NCI-H187 treated with DMSO at 0.1 percent for 48 hours (cell line): ENCODE measurements at places on chromosomes 5 and 9.

- DNase-seq, result no peak
Measured at GRCh38 chr5:3281366-3281765, 314.3 kb upstream of the IRX1 start.

DNA sequence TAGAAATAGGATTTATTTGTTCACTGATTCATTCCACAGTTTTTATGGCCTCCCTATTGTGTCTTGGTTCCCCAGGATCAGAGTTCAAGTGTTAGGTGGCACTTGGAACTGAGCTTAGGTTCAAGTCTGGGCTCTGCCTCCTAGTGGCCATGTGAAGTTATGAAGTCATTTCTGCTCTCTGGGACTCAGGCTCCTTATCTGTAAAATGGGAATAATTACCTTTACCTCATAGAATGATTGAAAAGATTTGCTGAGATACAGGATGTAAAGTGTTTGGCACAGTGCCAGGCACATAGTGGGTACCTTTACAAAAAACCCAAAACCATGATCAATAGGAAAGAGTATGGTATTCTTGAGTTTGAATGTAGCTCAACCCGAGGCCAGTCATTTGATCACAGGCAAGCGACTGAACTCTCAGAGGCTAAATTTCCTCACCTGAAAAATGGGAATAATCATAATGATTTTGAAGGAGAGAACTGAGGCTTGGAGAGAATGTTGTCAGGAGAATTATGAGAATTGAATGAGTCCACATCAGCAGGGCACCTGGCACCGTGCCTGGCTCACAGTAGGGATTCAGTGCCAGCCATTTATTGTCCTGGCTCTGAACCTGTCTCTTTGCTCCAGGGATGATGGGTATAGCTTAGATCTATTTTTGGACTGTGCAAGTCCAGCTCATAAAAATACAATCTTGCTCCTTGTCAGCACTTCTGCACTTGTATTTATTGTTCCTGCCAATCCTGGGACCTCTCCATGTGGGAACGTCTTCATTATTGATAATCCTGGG, 10.8 kb downstream of the NSG2 start:
- no peak for DNase-seq

DNA sequence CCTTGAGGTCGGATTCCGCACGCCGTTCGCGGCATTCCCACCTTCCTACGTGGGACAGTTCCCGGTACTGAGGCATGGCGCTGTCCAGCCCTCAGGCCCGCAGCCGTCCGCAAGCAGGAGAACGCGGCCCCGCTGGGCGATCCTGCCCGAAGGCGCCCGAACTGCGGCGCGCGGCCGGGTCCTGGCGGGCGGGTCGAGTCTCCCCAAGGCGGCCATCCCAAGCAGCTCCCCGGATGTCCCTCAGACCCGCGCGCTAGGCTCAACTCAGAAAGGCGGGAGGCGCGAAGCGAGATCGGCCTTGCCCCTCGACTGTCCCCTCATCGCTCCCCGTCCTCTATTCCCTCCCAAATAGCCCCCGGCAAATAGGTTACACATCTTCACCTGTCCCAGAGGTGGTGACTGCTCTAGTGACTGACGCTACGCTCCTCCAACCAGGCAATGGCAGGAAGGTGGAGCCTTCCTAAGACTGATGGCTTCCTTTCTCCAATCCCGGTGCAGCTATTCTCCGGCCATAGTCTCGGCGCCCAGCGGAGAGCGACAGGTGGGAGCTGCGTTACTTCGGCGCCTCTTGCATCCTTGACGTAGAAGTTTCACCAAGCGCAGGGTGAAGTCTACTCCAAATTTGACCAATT, 787 bp upstream of the ANKHD1 start:
- peak; percentile 79 for DNase-seq

DNA sequence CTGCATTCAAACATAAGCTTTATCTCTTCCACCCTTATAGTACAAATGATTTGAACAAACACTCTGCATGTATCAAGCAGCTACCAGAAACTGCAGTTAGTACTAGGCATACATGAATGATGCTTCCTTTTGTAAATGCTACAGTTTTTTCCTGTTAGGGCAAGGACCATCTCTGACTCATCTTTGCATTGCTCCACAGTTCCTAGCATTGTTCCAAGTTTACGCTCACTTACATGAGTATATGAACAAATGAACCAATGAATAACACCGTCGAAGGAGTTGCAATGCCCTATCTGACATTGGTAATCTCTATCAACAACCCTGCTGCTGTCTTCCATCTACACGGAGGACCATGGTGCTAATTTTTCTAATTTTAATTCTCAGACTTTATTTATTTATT, 2.1 kb upstream of the ALDH7A1 start:
- no peak for DNase-seq

GRCh38 chr9:38363589-38363925, 28.9 kb upstream of the ALDH1B1 start:
- DNase-seq, result no peak

GRCh38 chr5:65191554-65192135, 290.1 kb downstream of the ADAMTS6 start:
- no peak for DNase-seq

GRCh38 chr5:135497971-135498636, 37.7 kb downstream of the NEUROG1 start:
- DNase-seq, result no peak

- DNase-seq, result no peak
Measured at GRCh38 chr9:105119156-105119555, 125.3 kb upstream of the SLC44A1 start.

DNA sequence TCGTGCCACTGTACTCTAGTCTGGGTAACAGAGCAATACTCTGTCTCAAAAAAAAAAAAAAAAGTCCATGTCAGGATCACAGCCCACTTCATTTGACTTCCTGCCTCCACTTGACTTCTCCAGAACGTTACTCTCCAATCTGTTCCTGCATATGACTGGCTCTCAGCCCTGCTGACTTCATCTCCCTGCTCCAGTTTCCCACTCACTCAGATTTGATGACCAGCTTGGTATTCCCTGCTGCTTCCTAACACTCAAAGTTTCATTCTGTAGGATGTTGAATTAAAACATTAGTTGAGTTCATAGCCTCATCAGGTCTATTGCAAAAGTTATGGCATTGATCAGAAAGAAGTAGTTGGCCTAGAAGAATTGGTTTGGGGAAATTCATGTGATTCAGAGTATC, 52.3 kb downstream of the UGCG start:
- DNase-seq, result no peak

DNA sequence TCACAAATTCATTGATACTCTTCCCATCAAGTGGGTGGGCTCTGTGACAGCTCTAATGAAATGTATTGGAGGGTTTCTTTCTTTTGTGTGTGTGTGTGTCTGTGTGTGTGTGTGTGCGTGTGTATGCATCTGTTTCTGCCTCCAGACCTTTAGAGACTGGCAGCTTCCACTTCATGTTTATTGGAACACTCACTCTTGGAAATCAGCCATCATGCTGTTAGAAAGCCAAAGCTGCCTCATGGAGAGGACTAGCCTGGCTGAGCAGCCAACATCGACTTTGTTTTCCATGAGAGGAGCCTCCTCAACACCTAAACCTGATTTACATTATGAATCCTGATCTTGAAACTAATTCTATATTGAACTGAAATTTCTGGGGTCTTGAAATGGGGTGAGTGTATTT, 128.5 kb upstream of the FAM174A start:
- no peak for DNase-seq

GRCh38 chr5:40277161-40277906, 402.4 kb upstream of the PTGER4 start:
- DNase-seq, result no peak

DNA sequence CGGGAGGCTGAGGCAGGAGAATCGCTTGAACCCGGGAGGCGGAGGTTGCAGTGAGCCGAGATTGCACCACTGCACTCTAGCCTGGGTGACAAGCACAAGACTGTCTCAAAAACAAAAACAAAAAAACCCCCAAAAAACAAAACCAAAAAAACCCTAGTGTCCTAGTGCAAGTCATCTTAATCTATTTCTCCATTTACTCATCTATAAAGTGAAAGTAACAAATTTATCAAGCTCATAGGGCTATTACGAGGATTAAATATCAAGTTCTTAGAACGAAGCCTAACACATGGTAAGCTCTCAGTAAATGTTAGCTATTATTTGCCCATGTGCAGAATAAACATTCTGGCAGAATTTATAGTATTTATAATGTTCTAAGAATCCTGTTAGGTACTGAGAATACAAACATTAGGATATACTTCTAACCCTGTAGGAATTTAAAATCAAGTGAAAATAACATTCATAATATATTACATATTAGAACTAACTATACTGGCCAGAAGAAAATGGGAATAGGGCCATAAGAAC, 45.0 kb downstream of the GOLPH3 start:
- DNase-seq, result no peak

DNA sequence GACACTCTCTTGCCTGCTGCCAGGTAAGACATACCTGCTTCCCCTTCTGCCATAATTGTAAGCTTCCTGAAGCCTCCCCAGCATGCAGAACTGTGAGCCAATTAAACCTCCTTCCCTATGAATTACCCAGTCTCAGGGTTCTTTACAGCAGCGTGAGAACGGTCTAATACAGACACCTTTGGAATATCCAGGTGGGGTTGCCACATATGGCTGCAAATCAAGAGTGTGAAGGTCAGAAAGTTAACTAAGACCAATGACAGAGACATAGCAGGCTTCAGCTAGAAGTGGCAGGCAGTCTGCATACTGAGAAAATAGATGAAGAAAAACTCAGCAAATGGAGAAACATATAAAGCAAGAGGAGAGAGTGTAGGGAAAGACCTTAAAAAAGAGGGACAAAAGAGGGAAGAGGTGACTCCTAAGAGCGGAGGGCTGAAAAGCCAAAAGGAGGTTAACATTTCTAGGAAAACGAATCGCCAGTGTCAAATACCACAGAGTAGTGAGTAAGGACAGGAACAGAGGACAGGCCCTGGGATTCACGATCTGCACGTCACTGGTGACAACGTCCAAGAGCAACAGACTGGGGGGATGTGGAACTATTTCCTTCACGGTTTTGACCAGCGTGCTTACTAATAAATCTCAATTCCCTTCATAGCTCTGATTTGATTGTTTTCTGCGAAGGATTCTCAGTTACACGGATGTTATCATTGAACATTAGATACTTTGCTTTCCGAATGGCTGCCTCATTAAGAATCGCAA, 1.7 kb upstream of the ACO1 start:
- DNase-seq, result no peak

DNA sequence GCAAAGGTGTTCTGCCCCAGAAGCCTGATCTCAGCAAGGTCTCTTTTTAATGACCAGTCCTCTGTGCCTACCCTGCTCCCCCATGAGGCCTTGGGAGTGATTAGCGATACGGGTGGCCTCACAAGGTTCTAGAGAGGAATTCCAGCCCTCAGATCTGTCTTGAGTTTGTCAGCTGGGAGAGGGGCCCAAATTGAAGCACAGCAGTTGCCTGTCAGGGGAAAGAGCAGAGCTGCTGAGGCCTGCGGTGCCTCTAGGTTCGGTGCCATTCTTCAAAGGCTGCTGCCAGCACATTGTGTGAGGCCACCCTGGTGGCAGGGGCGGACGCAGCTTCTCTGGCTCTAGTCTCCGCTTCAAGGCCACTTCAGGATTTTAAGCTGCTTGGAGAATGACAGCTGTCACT, 85.7 kb upstream of the GRIA1 start:
- no peak for DNase-seq

DNA sequence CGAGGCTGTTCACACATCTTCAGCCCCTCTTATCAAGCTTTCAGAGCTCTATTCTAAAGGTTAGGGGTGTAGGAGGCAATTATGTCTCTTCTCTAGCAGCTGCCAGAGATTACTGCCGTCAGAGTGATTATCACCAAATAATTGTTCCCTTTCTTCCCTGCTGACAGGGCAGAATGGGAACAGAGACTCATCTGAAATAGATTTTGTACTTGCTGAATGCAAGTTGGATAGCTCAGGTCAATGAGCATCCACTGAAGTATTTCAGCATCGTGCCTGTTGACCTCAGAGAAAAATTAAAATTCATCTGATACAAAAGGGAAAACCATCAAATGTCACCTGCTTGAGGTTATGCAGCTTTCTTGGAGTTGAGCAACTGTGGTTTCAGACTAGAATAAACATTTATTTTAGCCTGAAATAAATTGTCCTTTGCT, 213.7 kb upstream of the MAP3K1 start:
- no peak for DNase-seq

DNA sequence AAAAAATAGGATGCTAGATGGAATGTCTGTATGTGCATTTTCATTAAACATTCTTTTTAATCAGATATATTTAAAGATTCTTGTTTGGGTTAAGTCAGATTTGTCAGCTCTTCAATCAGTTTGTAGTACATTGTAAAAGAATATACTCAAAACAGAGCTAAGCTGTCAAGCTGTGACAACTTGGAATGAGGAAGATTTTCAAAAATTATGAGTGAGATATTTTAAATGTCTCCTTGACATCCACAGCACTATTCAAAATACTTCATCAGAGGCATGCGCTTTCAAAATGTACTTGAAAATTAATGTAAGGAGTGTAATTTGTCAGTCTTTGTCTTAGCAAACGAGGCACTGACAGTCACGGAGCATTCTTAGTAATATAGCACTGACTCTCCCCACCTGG, 182.0 kb downstream of the MAT2B start:
- no peak for DNase-seq

GRCh38 chr5:77030097-77031071, at the start of gene AGGF1:
TSS of gene AGGF1 (plus strand) at chr5:77030404. CDS start at chr5:77030767, 363 bp downstream.
- peak; percentile 96 for DNase-seq

DNA sequence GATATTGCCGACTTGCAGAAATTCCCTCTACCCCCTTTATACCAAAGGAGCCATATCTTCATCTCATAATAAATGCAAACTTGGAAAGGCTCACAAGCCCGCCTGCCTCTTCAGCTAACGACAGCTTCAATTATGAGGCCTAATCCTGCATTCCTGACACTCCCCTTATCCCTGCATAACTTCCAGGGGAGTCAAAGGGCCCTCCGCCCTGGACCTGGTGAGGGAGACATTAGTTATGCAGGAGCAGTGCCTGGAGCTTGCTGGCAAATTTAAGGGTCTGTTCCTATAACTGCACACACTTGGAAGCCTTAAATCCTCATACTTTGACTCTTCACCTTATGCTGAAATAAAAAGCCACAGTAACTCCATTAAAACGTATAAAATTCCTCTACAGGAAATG, 617.9 kb downstream of the BNC2 start:
- no peak for DNase-seq

DNA sequence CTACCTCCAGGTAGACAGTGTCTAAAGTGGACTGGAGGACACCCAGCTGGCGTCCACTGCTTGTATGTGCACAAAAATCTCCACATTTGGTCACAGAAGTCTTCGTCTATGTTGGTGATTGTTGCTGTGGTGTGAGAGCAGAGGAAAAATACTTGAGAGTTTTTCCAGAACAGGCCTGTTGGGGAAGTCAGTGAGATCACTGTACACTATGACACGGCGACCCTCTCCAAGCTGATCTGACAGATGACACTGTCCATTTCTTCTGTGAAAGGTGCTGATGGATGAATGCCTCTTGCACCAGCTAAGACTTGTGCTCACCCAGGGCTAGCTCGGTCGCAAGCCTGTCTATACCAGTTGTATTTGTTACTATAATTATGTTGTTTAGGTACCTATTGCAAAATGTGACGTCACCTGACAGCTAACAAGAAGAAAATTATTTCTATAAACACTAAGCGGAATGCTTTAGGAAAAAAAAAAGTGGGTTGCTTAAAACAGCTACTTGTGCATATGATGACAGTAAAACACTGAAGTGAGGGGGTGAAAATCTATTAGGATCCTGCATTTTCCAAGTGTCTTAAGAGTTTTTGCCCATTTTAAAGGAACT, 142.3 kb downstream of the ROR2 start:
- no peak for DNase-seq

GRCh38 chr9:103203172-103203571, 208.0 kb downstream of the CYLC2 start:
- no peak for DNase-seq
